G401 (cell line): ENCODE measurements at places on chromosomes 12 and 14. TPM values are rescaled to one million over a fixed set of nuclear protein-coding genes. Genes with fewer than 3 reads are reported as not detected.

DNA sequence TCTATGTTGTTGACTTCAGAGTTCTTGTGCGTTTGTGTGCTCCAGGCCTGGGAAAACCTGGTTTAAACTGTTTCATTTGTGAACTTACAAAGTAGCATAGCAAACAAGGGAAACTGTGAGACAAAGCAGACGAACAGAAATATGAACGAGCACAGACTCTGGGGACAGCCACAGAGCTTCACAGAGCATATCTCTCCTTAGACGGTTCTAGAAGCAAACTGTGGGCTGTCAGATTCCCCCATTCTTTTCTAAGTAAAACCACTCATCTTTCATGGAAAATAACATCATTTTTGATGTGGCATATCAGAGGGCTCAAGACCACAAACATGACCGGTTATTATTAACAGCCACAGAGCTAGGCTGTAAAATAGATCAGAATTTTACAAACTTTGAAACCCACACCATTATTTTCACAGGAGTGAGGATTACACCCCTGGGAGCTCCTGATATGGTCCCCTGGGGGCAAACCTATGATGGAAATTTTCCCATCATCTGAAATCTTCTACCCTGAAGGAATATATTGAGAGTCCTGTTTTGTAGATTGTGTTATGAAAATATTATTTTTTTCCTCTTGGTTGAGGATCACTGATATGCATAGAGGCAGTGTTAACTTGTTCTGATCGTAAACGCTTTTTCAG lies 102.0 kb downstream of the ADGRD1 start:
- DNase-seq, result no peak

DNA sequence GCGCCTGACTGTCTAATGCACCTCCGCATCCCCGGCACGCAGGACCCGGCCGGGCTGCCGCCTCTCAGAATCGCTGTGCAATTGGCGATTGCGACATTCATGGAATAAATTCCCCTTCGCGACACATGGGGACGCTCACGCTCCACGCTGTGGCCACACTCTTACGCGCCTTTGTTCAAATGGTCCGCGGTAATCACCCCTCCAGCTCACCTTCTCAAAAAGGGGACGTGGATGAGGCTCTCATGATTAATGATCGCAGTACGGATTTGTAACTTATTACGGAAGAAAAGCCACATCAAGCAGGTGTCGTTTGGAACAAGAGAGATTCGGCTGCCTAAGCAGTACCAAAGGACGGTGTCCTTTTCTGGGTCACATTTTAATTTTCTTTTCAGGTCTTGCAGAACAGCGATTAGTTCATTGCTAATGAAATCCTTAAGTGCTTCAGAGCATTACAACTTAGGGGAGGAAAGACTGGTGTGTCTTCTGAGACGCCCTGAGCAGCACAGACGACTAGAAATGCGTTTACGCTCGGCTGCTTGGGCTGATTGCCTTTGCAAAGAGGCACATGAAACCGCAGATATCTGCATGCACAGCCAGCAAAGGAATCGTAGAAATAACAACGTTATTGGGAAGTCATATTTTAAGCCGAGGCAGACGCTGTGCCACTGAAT lies 37.3 kb upstream of the ADGRD1 start:
- peak; percentile 66 for DNase-seq

DNA sequence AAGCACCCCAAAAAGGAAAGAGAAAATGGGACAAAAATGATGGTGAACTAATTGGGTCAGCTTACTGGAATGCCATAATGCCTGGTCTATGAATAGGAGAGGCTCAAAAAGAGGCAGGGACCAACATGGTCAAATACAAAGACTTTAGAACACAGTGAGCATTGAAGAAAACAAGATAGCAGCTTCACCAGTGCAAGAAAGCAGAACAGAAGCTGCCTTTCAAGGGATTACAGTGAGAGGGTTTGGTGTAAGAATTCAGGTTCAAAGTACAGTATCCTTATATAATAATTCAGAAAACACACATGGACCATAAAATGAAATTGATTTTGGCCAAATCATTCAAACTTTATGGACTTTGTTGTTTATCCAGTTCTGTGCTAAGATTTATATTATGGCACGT lies 162.1 kb downstream of the NAV3 start:
- DNase-seq, result no peak

DNA sequence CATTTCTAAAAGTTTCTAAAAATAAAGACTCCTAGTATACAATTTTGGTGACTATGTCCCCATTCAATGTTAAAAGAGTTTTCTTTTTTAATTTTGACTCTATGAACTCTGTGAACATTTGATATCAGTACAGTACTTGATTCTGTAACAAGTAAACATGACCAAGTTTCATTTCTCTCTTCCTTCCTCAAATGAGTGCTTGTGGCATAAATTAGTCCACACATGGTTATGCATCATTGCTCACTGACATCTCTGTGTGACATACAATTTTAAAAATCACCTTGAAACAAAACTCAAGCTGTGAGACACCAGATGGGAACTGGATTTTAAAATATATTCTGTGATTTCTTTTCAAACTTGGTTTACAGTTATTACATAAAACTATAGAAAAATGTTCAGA lies 253.9 kb upstream of the MDGA2 start:
- no peak for DNase-seq

- DNase-seq, result no peak
Observed at GRCh38 chr12:114852976-114853529, 169.1 kb upstream of the TBX3 start.

DNA sequence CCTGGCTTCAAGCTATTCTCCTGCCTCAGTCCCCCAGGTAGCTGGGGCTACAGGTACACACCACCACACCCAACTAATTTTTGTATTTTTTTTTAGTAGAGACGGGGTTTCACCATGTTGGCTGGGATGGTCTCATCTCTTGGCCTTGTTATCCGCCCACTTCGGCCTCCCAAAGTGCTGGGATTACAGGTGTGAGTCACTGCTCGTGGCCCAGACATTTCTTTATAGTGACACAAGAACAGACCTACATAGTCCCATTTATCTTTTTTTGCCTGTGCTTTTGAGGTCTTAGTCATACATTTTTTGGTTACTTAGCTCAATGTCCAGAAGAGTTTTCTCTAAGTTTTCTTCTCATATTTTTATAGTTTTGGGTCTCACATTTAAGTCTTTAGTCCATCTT lies 247.4 kb downstream of the SYT10 start:
- no peak for DNase-seq

DNA sequence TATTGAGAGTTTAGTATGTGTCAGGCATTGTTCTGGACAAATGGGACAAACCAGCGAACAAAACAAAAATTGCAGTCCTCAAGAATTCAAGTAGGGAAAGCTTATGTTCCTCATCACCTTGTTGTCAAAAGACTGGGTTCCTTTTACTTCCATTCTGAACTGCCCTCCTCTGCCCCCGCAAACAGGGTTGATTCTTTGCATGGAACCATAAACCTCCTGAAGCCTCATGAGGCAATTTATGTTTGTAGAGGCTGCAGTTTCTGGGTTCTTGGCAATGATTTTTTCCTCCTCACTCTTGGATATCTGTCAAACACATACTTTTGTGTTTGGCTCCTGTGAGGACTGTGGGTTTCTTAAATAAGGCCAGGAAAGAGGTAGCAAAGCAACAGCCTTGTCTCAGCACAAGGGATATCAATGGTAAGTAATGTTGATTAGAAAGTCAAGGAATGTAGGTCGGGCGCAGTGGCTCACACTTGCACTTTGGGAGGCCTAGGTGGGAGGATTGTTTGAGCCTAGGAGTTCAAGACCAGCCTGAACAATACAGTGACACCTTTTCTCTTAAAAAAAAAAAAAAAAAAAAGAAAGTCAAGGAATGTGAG lies 13.9 kb downstream of the COPZ1 start:
- DNase-seq, result no peak

- DNase-seq, result no peak
Observed at GRCh38 chr14:86321151-86321550, 791.2 kb downstream of the FLRT2 start.

DNA sequence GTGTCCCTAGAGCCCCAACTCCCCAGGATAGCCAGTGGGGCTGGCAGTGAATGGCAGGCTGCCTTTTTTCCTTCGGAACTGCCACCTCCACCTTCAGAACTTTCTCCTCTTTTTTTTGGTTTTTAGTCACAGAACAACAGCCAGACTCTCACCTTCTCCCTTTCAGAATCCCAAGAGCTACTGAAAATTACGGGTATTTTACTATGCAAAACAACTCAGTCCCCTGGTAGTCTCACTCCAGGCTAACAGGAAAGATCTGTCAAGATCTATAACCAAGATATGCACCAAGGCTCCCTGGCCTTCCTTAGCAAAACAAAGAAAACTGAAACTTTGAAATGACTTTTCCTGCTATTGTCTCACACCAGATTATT lies 12.5 kb downstream of the PLEKHG6 start:
- DNase-seq, result no peak

DNA sequence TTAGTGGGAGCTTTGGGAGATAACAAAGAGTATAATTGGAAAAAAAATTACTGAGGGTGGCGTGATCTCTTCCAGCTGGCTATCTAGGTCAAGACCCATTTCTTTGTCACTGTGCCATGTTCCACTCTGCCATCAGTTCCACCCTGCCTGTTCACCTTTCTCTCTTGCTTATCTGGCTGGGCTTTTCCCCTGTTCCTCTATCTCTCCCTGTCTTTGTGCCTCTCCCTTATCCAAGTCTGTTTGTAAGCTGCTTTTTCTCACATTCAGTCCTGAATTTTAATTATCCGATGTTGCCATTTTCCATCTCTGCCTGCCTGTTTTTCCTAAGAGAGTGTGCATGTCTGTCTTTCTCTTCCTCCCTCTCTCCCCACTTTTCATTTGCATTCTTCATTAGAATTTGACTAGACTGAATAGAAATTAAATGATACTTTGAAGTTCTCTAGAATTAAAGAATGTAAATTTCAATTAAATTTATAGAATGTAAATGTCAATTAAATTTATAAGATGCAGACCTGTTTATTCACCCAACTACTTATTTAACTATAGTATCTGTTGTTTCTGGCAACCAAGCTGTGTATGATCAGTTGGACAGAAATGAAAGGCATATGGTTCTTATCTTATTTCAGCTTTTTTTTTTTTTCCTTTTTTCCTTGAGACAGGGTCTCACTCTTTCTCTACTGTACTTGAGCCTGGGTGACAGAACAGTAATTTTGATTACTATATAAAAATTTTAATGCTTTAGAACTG lies 40.9 kb upstream of the A2ML1 start:
- DNase-seq, result peak; percentile 93

The ESYT1 gene
- 108 and 114 TPM in 2 replicates for total RNA-seq

The MAX gene
- total RNA-seq, result 23.6 and 29.5 TPM in 2 replicates

The MRPS35 gene
- total RNA-seq, result 61.4 and 72.5 TPM in 2 replicates
